Right forelimb (tissue), 1 donor: ENCODE measurements at places on chromosomes 16 and 17.
A peak's percentile ranks its signal among the peaks of the same experiment; 100 is the strongest.

DNA sequence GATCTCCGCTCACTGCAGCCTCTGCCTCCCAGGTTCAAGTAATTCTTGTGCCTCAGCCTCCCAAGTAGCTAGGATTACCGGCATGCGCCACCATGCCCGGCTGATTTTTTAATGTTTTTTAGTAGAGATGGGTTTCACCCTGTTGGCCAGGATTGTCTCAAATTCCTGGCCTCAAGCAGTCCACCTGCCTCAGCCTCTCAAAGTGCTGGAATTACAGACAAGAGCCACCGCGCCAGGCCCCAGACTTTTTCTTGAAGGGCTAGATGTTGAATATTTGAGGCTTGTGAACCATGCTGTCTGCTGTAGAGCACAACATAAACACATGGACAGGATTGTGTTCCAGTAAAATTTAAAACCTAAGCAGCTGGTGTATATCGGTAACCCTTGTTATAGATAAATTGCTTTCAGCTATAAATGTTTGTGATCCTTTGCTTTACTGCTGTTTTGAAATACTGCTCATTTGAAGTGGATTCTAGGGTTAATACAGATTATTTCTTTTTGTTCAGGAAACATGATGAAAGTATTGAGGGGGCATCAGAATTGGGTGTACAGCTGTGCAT lies 12.4 kb downstream of the WSB1 start:
- no peak for DNase-seq

GRCh38 chr17:77790143-77790829 lies 168.2 kb upstream of the TNRC6C start:
- DNase-seq: no peak

DNA sequence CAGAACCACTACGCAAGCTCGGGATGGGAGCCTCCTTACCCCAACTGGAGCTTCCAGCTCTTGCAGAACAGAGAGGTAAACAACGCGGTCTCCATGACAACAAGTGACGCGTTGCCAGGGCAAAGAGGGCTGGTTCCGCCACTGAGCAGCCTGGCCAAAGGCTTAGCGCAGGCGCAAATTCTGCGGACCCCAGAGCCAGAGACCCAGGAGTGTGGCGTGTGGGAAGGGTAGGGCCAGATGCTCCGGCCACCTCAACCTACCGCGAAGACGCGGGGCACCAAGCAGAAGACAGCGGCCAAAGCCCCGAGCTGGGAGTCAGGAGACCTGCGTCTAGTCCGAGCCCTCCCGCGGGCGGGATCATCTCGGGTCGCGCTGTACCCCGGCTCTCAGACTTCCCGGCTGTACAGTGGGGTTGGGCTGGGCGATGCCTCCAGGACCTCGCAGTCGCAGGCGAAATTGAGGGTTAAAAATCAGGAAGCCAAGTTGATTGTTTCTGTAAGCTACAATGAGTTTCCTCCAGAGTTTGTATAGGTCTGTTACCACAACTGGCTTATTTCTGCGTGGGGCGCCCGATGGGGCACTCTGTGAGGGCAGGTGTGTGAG lies at the start of gene TEKT1:
Gene TEKT1, minus strand, starts transcription at position 69 of the 603 bp plus-strand sequence. CDS start 1,353 bp downstream, outside the sequence.
- DNase-seq: peak; percentile 74

DNA sequence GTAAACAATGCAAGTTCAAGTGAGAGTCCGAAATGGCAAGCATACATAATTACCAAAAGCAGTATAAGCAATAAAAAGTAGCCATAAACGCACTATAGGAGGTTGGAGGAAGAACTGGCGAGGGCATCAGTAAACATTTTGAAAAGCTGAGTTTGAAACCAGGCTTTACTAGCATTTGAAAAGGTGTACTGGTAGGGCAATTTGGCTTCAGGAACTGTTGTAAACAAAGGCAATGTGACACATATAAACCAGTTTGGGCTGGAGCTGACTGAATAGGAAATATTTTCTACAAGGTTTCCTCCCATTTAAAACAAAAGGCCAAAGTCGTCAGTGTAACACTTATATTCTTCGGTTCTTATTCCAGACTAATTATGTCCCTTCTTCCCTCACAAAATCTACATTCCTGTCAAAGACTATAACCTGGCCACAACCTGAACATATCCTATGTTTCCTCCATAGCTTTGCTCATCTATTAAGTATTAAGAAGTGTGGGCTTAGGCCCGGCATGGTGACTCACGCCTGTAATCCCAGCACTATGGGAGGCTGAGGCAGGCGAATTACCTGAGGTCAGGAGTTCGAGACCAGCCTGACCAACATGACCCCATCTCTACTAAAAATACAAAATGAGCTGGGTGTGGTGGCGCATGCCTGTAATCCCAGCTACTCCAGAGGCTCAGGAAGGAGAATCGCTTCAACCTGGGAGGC lies 7.8 kb downstream of the CBX1 start:
- no peak for DNase-seq

GRCh38 chr16:18969855-18970240 lies 13.9 kb upstream of the TMC7 start:
- no peak for DNase-seq

DNA sequence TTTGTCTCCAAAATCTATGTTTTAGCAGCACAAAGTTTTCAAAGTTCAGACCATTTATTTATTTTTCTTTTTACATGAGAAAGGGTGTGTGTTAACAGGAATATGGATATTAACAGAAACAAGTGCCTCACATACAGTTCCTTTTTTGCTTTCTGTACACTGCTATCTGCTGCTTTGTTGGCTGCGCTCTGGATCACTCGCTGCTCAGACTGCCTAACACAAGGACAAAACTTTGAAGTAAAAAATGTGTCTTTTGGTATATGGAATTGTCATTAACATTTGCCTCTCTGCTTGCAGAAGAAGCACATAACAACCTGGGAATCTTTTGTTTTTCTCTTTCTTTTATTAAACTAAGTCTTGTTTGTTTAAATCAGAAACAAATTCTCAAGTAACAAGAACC lies 262.8 kb downstream of the ZFHX3 start:
- DNase-seq: no peak

GRCh38 chr17:82228278-82228841 lies 482 bp upstream of the SLC16A3 start:
- DNase-seq: peak; percentile 57

DNA sequence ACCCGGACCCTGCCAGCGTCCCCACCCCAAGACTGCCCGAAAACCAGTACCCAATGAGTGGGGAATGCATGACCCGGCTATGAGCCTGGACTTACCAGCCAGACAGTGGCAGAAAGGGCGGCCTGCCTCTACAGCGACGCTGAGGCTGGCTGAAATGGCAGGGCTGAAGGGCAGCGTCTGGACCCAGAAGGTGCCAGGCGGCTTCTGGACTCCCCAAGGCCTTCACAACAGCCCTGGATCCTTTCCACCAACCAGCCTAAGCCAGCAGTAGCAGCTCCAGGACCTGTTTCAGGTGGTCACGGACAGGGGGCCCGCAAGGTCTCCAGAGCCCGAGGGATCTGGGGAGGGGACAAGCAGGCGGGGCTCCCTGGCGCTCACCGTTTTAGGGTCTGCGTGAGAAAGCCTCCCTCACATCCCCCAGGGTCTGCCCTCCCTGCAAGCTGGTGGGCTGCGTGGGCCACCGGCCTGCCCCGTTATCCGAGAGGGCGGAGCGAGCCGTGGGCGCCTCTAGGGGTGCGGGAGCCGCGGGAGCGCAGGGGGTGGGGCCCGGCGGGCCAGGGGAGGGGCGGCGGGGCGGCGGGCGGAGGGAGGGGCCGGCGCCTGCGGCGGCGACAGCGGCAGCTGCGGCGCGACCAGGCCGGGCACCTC lies at the start of gene RIPOR1:
Gene RIPOR1, plus strand, starts transcription at position 608 of the 648 bp plus-strand sequence. CDS start 9,618 bp downstream, outside the sequence.
- peak; percentile 68 for DNase-seq

DNA sequence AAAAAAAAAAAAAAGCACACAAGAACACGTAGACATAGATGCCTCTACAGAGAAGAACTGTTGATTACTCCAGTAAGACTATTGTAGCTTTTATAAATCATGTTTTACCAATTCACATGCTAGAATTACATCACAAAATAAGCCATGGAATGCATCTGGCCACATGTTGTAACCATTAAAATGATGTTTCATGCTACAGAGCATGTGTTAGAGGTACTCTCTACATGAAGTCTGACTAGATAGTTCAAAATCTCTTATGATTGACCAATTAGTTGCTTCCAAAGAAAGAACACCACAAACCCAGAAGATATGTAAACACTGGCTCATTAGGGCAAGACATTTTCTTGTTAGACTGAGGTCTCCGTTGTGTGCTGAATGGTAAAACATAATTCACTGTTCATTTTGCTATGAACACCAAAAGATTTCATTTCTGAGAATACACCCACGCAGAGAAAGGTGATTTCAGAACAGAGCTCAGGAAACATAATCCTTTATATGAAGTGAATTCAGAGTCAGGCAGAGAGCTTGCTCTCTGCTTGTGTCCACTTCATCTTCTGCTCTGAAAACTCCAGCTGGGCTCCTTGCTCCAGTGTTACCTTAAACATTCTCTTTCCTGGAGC lies 411.4 kb upstream of the SOX9 start:
- no peak for DNase-seq

DNA sequence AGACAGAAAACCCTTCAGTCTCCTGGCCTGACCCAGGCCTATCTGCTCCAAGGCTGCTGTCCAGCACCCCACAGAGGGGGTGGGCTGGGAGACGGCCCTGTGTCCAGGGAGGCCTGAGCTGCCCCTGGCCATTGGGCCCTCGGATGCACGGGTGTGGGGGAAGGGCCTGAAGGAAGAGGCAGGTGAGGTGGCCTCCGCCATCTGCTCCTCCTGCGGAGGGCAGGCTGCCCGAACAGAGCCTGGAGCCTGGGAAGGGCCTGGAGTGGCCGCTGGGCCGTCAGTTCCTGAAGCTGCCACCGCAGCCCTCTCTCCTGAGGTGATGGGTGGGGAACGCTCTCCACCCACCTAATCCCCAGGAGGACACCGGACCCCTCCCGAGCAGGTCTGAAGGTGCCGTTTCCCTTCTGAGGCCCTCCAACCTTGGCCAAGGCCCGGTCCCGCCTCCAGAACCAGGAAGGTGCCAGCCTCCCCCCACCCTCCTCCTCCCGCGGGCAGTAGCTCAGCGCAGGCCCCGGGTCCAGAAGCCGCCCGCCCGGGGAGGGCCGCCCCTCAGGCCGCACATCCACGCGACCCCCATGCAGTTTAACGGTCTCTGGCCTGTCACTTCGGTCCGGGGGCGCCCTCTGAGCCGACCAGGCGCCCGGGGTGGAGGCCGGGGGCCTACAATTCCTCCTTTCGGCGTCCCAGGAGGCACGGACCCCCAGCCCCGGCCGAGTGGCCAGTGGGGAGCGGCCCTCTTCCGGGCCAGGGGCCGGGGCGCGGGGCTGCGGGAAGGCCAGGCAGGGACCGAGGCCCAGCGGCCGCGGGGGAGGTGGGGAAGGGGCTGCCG lies 835 bp downstream of the FBXL16 start:
- no peak for DNase-seq

DNA sequence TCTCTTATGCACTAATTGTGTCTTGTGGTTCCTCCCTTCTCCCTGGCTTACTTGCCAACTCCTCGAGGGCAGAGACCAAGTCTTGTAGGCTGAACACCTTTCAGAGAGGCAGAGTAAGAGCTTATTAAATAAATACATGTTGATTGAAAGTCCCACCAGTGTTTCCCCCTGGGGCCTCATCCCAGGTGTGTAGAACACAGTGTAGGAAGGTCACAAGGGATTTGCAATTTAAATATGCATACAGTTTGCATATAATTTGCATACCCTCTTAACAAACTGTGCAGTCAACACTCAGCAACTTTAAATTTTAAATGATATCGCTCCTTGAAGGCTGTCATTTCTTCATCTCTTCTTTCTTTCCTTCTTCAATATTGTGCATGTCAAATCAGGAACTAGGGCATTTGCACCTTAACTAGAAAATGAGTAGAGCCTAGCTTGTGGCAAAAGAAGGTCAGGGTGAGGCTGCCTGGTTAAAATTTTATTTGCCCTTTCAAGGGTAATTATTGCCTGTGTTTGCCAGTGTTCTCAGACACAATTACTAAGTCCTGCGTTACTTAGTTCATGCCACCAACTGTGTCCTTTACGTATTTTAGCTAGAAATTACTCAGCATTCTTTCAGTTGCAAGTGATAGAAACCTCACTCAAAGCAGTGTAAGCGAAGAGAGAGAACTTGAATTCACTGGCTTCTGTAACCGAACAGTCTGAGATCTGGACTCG lies 465.7 kb downstream of the HAPSTR1 start:
- DNase-seq: no peak

DNA sequence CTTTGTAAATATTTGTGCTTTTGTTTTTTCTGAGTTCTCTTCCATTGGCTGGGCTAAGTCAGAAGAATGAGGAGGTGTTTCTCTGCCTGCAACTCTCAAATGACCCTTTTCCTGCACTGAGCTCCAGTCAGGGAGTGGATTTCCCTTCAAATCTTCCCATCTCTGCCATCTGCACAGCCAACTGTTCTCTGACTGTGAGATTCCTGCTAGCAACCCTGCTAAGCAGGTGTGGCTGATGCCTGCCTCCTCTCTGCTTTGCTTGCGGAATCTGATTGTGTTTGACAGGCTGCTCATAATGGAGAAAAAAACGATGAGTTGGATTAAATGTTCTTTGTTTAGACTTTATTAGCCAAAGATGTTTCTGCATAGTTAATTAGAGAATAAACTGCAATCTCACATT lies 519.8 kb downstream of the TMEM114 start:
- DNase-seq: no peak
